Kasumi-1 (cell line): ENCODE measurements at places on chromosomes 7 and 10.

DNA sequence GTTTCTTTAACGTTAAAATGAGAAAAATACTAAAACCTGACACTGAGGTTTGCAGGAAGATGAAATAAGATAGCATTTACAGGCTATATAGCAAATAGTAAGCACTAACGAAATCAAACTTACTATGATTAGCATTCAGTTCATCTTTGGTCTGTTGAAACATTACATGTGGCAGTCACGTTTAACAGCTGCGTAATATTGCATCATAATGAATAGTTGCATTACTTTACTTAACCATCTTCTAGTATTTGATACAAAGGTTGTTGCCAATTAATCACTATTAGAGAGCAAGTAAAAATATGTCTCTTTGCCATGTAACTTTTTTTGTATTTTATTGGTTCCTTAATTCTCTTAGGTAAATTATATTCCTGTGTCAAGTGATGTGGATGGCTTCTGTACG is 131.8 kb upstream of the GHITM start:
- no peak for DNase-seq

GRCh38 chr10:93068411-93069244 is 5.1 kb upstream of the CYP26A1 start:
- no peak for DNase-seq

DNA sequence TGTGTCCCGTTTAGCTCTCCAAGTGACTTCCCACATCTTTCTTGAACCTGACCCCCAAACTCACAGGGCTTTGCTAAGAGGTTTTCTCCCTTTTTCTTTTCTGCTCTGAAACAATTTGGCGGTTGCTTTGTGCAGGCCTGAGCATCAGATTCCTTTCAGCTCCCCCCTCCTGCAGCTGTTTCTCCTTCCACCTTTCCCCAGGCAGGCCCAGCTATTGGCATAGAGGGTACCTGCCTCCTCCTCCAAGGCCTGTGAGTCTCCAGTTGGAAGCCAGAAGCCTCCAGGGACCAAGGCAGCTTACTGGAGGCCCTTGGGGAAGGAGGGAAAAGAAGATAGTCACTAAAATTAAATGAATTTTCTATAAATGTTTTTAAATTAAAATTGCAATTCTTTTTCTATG is 7.7 kb downstream of the VAX1 start:
- no peak for DNase-seq

DNA sequence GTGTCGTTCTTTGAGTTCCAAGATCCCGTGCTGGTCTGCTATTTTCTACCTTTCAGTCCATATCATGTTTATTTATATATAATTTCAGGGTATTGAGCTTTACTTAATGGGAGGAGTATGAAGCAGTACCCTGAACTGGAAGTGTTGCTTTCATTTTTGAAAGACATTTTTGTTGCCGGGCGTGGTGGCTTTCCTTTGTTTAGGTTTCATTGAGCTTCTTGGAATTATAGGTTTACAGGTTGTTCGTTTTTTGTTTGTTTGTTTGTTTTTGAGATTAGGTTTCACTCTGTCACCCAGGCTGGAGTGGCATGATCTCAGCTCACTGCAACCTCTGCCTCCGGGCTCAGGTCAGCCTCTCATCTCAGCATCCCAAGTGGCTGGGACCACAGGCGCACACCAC is 7.4 kb downstream of the ZNF487 start:
- DNase-seq, result no peak

DNA sequence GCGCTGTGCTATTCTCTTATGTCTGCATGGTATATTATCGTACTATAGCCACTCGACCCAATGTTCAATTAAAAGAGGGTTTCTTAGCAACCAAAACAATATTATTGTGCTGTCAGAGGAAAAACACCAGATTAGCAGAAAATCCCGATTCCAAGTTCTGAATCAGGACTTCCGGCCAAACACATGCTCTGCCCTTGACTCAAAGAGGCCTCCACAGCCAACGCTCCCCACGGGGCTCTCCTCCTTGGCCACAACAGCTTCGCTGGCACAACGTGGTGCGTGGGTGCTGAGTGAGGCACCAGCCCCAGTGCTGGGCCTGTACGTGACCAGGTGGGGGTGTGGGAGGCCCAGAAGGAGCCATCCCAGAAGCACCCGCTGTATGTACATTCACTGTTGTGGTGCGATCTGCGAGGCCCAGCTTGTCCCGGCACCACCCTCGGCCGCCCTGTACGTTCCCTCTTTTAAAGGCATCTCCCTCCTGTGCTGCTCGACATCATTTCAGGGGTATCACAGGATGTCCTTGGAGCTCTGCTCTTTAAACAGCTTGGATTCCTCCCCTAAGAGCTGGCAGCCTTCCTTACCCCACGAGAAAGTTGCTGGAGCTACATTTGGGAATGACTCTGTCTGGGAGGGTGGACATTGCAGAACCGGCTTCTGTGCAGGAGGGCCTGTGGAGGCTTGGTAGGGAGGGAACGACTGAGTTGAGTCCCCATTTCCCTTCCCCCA is 736.2 kb downstream of the PARD3 start:
- DNase-seq, result no peak

DNA sequence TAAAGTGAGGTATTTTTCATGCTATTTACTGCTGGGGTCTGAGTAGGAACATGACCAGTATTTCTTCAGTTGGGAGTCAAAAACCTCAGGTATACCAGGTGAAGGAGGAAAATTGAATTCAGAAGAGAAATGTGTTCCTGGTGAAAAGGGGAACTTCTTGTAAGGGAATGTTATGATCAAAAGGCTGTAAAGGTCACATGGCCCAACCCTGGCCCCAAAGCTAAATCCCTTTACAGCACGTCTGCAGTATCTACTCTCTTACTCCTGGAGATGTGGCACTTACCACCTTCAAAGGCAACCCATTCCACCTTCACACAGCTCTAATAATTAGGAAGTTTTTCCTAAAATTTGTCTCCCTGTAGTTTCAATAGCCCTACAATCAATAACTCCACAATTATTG is 15.2 kb downstream of the PIK3AP1 start:
- DNase-seq, result peak; percentile 77

DNA sequence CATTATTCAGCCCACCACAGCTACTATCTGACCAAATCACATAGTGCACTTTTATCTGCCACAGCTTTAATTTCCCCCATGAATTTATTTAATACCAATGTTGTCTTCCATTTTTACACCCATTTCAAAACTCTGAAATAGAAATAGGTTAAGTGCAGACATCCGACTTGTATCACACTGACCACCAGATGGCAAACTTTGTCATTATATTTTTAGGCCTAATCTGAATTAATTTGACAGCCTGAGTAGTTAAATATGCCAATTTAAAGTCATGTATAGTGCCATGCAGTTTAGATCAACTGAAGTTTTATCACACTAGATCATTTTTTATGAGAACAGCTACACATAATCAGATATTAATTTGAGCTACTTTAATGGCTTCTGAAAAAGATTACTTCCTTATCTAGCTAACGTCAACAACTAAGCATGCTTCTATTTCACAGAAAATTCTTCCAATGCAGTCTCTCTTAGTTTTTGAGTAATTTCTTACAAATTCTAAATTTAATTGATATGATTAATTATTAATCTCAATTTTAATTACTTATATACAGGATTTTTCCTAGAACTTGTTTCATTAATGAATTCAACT is 566.4 kb downstream of the GFRA1 start:
- peak; percentile 50 for DNase-seq

GRCh38 chr7:39892361-39892760 is 57.7 kb upstream of the CDK13 start:
- DNase-seq, result no peak

- no peak for DNase-seq
Observed at GRCh38 chr10:98924526-98924925, 311.1 kb downstream of the HPSE2 start.

- peak; percentile 89 for DNase-seq
Observed at GRCh38 chr10:127919418-127920271, 12.7 kb downstream of the PTPRE start.

GRCh38 chr7:42910306-42910705 is 1.6 kb downstream of the C7orf25 start:
- DNase-seq, result no peak

GRCh38 chr10:127315888-127316287 is 119.5 kb upstream of the INSYN2A start:
- DNase-seq, result no peak

DNA sequence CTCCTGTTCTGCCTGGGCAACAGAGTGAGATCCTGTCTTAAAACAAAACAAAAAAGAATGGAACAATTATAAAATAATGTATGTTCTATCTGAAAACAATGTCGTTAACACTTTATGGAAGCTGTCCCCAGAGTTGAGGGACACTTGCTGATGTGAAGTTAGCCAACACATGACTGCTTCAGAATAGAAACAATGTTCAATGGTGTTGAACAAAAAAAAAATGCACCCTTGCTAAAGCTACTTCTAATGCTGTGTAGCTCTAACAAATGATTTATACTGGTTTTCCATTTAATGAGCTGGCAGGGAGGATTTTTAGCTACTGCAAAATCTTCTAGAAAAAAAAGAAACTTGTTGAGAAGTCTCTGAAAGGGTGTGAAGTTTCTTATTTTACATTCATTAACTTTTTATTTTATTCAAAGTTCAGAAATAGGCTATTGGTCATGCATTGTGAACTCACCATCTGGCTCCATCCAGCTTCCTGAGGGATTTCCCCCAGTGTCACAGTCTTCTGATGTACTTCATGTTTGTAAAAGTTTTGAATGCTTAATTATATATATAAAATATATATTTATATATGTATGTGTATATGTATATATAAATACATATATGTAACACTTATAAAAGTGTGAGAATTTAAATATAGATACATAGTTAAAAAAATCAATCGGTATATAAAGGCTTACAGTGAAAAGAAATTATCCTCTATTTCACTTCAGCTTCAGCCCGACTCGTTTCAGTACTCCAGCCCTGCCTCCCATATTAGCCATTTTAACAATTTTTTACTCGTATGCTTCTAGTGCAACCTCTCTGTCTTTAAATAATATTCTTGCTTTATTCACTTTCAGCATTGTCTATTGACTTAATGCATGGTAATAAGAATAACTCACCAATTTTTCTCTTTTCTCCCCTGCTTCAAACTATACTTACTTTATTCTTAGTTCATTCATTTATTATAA is 35.0 kb downstream of the HDAC9 start:
- no peak for DNase-seq

GRCh38 chr7:155844019-155844453 is 31.8 kb upstream of the SHH start:
- no peak for DNase-seq

DNA sequence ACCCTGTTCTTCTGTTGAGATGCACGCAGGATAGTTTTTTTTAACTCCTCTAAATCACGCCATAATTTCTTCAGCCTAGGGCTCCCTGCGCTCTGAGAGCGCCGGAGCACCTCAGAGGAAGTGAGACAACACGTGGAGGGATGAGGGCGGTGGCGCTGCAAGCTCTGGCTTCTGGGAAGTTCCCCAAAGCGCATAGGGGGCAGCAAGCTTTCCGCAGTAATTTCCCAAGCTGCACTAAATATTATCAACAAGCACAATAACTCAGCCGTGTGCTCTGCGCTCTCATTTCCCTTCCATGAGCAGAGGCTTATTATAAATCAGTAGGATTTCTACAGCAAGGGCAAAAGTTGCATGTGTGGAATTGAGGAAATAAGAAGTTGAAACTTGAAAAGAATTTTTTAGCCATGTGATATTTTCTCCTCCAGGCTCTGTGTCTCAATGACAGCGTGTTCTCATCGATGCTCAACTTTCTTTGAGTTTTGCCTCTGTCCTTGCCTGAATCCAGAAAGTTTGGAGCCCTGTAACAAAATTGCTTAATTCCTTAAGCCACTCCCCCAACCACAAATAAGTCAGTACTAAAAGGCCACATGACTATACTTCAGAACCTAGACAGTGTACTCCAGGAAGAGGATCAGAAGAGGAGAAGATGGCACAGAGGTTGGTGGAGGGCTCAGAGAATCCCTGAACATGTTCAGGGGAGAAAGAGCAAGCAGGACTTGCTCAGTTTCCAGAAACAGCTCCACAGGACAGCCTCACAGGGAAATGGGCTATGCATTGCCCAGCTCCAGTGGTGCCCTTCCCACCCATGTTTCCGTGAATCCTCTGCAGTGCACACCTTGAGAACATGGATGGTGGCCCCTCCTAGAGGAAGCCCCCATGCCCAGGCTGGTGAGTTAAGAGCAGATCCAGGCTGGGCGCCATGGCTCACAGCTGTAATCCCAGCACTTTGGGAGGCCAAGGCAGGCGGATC is 221.5 kb upstream of the GHITM start:
- no peak for DNase-seq

DNA sequence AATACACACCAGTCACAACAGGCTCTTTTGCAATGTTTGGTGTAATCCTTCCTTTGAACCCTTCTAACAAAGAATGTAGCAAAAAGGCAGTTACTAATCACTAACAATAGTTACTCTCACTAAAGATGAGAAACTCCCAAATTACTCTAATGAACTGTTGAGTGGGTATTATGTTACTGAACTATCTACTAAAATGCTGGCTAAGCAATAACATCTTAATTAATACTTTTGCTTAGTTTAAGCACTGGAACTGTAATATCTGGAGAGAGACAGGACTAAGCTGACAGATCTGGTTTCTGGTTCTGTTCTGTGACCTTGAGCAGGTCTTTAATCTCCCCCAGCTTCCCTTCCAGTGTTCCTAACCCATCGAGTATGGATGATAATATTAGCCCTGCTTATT is 241.7 kb downstream of the CHCHD3 start:
- DNase-seq, result no peak

DNA sequence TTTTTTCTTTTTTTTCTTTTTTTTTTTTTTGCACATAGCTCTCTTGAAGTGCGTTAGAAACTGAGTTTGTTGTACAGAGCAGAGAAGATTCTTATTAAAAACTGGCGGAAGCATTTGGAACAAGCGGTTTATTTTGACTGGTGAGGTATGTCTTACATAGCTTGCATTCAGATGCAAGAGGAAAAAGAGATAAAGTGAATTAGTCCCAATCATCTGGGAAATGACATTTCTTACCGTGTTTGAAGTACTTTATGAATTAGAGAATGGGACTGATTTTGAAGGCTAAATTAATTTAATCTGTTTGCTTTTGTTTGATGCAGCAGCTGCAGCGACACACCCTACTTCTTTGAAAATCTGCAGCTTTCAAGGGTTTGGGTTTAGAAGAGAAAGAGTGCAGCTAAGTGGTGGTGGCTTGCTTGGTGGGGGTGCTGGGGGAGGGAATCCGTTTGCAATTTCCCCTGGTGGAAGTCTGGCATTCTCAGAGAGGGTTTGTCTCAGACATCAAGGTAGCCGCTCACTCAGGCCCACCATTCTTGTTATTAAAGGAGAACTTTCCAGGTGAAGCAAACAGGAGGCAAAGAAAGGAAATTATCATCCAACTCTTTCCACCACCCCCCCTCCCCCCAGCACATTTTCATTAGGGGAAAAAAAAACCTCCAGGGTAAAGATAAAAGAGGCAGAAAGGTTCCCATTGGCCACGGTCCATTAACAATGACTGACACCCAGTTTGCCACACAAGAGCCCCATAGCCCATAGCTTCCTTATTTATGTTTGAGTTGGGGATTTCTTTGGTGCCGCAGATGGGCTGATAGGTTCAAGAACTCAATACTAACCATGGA is 231.7 kb downstream of the SKIDA1 start:
- no peak for DNase-seq

GRCh38 chr7:95511716-95512260 is 26.0 kb downstream of the ASB4 start:
- DNase-seq, result peak; percentile 76
